ENCODE measurements at places on chromosomes 1 and 21.

DNA sequence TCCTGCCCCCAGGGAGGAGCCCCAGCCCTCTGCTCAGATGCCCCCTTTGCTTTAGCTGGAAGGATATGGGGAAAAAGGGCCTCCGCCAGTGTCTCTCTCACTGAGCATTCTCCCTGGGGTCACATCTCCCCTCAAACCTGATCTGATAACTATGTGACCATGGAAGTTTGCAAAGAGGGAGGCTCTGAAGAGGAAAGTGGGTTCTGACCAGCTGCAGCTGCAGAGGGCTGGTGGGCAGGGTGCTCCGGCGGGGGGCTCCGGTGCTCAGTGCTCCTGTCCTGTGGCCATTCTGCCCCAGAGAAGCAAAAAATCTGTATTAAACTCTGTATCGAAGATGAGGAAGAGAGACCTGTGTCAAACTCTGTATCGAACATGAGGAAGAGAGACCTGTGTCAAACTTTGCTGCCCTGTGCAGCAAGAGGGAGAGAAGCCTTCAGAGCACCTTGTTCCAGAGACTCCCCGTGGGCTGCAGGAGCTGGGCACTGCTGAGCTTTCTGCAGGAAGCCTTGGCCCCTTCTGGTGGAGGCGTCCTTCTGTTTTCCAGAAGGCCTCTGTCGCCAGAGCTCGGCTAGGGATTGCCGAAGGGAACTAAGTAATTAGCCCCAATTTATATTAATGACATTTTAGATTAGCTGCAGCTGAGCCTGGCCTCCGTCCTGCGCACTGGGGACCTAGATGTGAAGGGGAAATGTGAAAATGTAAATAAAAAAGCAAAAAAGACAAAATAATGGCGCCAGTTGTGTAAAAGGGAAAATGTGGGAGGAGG is 186.2 kb upstream of the C1orf174 start:
- no peak for DNase-seq

DNA sequence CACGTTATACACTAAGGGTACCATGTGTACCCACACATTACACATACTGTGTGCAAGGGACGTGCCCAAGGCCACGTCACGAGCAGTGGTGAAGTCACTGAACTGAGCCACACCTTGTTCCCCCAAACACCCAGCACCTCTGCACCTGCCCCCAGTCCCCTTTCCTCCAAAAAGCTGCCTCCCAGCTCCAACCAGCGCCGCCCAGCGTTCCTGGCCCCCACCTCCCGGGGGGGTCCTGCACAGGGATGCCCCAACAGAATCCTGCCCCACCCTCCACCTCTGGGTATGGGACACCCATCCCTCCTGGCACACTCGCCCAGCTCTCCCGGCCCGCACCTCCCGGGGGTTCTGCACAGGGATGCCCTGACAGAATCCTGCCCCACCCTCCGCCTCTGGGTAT is 54.1 kb downstream of the CHD5 start:
- no peak for DNase-seq

GRCh38 chr1:231023150-231023549 is 16.9 kb downstream of the FAM89A start:
- no peak for DNase-seq

GRCh38 chr21:41092312-41092711 is 75.6 kb upstream of the BACE2 start:
- DNase-seq: no peak
